ENCODE measurements at places on chromosomes 1 and 21.

DNA sequence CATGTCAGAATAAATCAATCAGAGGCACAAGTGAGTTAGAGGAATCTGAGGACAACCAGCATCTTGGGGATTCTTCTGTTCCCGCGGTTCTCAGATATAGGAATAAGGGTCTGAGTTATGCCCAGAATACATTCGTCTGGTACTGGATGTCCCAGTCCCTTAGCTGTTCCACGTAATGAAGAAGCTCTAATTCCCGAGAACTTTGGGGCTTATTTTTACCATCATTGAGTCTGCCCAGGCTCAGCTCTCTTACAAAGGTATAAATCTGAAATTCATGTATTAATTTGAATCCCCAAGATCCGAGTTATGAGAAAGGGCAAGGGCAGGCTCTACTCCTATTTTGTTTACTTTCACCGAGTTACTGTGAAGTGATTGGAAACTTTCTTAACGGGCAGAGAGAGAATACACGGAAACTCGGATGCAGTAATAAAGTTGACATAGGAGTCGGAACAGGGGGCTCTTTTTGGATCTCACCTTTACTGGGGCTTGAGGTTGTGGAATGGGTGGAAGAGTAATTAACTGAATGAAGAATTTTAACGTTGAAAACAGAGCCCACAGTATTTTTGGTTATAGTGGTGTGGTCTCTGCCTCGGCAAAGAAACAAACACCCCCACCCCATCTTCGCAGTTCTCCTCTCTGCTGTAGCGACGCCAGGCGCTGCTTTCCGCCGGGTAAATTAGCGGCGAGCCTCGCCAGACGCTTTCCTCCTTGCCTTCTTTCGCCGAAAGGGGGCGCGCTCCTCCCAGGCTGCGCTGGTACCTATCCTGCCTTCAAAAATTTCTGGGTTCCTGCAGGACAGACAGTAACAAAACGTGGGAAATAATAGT lies 7.1 kb downstream of the PRRX1 start:
- peak; percentile 66 for ATAC-seq

DNA sequence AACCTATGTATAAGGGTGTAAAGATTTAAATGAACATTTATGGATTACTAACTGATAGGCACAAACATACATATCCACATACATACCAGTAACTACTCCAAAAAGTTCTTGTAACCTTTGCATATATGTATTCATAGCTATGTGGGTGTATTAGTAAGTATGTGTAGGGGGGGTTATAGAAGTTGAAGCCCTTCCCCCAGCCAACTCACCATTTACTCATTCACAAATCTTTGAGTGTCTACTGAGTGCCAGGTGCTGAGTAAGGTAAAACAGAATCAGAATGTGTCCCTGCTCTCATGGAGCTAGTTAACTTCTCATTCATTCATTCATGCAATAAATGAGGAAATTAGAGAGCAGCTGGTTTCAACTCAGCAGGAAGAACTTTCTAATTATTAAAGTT lies 1.3 kb downstream of the C1orf146 start:
- no peak for ATAC-seq

GRCh38 chr21:17146426-17146825 lies 366.4 kb upstream of the CXADR start:
- no peak for ATAC-seq

GRCh38 chr1:56125316-56125715 lies 454.0 kb downstream of the PLPP3 start:
- no peak for ATAC-seq

DNA sequence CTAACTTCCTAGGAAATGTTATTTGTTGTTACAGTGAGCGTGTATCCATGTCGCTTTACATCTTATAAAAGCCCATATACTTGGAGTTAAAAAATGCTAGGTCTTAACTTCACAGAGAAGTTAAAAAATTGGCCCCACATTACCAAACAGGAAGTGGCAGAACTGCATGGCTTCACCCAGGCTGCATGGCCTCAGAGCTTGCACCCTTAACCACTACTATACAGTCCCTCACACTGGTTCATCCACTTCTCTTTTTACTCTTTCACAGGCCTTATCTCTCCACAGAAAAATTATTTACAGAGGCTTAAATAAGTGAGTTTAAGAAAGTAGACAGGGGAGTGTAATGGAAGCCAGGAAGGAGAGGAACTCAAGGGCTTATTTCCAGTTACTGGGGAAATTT lies 402.5 kb downstream of the HHAT start:
- no peak for ATAC-seq

- no peak for ATAC-seq
Observed at GRCh38 chr1:236020359-236021219, 44.3 kb downstream of the NID1 start.

- no peak for ATAC-seq
Observed at GRCh38 chr1:85940656-85941306, 215.8 kb downstream of the COL24A1 start.
